ENCODE measurements at places on chromosomes 13 and 19.
A peak's percentile ranks its signal among the peaks of the same experiment; 100 is the strongest.

DNA sequence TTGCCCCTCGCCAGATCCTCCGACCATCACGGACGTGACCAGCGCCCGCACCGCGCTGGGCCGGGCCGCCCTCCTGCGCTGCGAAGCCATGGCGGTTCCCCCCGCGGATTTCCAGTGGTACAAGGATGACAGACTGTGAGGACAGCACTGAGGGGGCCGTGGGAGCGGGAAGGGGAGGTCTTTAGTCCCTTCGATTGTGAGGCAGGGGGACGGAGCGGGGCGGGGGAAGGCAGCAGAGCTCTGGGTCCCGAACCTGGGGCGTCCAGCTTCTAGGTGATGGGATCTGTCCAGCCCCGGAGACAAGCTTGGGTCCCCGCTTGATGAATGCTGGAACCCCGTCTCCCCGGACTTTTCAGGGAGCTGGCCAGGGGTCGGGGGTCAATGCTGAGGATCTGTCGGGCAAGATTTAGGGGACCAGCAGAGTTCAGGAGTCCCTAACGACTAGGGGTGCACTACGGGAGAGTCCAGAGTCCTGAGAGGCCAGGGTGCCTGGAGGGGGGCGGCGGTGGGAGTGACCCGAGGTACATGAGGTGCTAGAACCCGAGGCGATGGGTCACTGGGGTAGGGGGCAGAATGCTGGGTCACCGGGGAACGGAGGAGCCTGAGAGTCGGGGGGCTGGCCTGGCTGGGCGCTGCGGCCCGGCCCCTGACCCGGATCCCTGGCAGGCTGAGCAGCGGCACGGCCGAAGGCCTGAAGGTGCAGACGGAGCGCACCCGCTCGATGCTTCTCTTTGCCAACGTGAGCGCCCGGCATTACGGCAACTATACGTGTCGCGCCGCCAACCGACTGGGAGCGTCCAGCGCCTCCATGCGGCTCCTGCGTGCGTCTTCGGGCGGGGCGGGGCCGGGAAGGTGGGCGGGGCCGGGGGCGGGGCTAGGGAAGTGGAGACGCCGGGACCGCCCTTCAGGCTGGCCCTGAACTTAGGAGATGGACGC is 14.6 kb downstream of the VSIG10L start:
- DNase-seq: peak; percentile 77

DNA sequence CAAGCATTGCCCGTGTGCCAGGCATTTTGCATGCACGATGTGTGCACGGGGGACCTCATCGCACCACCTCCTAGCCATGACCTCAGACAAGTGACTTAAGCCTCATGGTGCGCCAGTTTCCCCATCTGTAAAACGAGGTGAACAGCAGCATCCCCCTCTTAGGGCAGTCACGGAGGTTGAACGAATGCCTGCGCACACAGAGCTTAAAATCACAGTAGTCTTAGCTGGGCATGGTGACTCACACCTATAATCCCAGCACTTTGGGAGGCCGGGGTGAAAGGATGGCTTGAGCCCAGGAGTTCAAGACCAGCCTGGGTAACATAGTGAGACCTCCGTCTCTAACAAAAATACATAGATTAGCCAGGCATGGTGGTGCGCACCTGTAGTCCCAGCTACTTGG is 48.6 kb downstream of the PIN1 start:
- no peak for DNase-seq

GRCh38 chr13:87057807-87058520 is 613.2 kb upstream of the SLITRK5 start:
- no peak for DNase-seq

GRCh38 chr13:28067491-28067890 is 32.9 kb downstream of the FLT3 start:
- DNase-seq: no peak

- no peak for DNase-seq
Measured at GRCh38 chr13:66574606-66575005, 655.5 kb downstream of the PCDH9 start.

DNA sequence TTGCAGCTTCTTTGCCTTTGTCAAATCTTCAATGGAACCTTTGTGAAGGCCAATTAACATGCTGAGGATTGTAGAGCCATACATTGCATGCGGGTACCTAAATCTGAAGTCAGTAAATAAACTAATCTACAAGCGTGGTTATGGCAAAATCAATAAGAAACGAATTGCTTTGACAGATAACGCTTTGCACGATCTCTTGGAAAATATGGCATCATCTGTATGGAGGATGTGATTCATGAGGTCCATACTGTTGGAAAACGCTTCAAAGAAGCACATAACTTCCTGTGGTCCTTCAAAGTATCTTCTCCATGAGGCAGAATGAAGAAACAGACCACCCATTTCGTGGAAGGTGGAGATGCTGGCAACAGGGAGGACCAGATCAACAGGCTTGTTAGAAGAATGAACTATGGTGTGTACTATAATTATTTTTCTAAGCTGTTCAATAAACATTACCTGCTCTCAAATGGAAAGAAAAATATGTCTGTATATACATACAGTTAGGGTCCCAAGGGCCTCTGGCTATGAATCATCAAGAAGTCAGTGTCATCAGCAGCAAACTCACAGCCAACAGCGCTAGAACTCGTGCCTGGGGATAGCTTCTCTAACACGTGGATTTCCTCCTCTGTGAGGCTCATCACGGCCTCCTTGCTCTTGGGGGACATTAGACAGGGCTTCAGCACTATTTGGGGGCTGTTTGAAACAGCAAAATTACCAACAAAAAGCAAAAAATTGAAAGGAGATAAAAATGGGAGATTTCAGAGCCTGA is 2.9 kb upstream of the CD70 start:
- DNase-seq: no peak

GRCh38 chr19:45509692-45510015 is 2.4 kb downstream of the VASP start:
- no peak for DNase-seq

- DNase-seq: no peak
Measured at GRCh38 chr13:33543089-33543459, 257.5 kb upstream of the STARD13 start.

GRCh38 chr13:45564133-45564776 is 51.3 kb downstream of the ERICH6B start:
- no peak for DNase-seq

DNA sequence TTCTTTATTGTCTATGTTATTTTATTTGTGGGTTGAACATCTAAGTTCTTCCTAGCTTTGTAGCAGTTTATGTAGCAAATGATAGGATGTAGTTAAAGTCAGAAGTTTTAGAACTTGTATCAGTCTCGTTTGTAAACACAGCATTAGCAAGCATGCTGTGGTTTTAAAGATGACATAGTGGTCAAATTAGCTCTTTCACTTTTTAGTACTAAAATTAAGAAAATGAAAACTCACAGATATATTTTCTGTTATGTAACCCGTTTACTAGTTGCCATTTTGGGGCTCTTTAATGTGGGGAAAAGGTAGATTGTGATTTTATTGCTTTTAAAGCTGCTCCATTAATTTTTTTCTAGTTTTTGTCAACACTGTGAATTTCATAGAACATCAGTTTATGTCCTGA is 216.5 kb downstream of the PCCA start:
- DNase-seq: no peak

DNA sequence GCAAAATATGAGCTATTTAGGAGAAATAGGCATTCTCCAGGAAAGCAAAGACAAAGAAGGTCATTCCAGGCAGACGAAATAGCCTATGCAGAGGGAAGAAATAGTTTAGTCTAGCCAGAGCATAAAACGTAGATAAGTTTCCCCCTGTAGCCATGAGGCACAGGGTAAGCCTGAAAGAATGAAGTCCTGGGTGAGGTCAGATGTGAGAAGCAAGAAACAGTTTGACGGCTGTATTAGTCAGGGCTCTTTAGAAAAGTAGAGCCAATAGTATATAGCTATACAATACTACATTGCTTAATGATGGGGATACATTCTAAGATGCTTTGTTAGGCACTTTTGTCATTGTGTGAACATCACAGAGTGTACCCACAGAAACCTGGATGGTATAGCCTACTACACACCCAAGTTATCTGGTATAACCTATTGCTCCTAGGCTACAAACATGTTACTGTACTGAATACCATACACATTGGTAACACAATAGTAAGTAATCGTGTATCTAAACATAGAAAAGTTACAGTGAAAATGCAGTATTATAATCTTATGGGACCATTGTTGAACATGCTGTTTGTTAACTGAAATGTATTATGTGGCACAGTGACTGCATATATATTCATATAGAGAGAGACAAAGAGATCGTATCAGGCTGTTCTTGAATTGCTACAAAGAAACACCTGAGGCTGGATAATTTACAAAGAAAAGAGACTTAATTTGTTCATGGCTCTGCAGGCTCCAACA is 59.3 kb upstream of the WDFY2 start:
- DNase-seq: no peak

- no peak for DNase-seq
Measured at GRCh38 chr13:24911133-24911908, 147.4 kb downstream of the RNF17 start.

DNA sequence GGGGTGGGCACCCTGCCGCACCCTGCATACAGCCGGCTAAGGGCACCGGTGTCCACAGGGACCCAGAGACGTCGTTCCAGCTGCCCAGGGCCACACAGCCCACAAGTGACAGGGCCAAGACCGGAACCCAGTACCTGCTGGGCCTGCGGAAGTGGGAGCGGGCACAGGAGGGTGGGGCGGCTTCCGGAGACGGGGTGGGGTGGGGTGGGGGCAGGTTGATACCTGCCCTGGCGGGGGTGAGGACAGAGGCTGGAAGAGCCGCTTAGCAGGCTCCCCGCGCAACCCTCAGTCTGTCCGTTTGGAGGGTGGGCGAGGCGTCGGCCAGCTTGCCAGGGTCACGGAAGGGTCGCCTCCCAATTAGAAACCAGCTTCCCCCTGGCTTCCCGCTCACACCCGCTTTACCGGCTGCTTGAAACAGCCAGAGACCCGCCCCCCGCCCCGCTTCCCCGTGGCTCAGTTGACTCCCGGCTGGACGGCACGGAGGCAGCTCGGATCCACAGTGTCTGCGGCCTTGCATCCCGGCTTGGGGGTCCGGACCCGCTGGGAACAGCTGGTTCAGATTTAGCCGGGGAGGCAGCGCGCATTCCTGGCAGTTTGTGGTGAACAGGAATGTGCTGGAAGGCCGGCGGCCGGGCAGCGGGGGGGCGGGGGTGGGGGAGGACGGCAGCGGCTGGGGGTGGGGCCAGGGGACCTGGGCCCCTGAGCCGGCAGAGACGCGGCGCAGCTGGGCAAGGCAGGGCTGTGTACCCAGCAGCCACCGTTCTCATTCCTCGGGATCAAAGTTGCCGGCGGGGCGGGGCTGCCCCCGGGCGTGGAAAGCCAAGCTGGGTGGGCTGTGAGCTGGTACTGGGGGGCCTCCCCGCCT is 1.9 kb downstream of the CNN2 start:
- peak; percentile 66 for DNase-seq

DNA sequence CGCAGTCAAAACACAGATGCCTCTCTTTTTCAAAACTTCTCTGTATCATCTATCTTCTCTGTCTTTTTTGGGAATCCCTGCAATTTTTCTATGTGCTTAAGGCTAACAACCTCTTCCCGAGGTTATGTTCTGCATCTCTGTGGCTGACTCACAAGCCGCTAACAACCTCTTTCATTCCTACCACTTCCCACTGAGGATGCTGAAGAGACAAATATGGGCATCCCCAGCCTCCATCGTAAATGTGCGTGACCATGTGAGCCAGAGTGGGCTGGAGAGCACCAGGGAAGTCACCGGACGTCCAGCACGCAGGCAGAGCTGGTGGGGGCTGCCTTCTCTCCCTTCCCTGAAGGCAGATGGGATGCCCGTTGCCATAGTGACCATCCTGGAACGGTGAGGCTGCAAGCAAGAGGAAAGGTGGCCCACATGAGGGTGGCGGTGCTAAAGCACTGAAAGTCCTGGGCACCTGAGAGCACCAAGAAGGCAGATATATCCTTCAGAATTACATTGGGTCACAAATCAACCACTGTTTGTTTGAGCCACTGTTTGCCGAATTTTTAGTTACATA is 122.8 kb downstream of the SHISA2 start:
- DNase-seq: no peak

DNA sequence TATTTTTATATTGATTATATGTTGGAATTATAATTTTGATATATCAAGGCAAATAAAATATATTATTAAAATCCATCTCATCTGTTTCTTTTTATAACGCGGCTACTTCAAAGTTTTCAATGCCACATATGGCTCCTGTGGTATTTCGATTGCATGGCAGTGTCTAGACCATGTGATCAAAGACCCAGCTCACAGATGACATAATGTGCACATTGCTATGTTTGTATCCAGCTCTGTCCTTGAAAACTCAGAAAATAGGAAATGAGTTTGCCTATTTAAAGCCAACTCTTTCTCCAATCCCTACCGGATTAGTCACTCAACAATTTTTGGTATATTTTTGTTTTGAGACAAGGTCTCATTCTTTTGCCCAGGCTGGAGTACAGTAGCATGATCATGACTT is 26.2 kb downstream of the TMTC4 start:
- DNase-seq: no peak

- DNase-seq: no peak
Measured at GRCh38 chr19:47725759-47726401, 12.7 kb downstream of the EHD2 start.

GRCh38 chr13:40776681-40777165 is 5.7 kb upstream of the MRPS31 start:
- DNase-seq: no peak

DNA sequence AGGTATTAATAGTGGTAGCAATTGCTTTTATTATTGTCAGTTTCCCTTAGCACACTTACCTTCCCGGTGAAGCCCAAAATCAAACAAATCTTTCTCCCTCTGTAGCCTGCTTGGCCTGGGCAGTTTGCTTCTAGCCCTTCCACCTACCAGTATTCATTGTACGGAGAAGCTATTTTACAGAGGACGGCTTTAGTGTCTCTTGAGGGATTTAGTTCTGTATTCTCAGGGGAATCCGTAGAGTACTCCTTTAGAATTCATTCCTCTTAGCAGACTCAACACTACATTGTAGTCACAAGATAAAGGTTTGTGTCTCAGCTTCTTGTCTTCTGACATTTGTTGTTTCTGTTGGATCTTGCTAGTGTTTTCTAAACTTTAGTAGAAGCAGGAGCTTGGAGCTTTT is 24.1 kb upstream of the WTIP start:
- no peak for DNase-seq

GRCh38 chr19:53055117-53055516 is 10.6 kb downstream of the ERVV-2 start:
- no peak for DNase-seq

DNA sequence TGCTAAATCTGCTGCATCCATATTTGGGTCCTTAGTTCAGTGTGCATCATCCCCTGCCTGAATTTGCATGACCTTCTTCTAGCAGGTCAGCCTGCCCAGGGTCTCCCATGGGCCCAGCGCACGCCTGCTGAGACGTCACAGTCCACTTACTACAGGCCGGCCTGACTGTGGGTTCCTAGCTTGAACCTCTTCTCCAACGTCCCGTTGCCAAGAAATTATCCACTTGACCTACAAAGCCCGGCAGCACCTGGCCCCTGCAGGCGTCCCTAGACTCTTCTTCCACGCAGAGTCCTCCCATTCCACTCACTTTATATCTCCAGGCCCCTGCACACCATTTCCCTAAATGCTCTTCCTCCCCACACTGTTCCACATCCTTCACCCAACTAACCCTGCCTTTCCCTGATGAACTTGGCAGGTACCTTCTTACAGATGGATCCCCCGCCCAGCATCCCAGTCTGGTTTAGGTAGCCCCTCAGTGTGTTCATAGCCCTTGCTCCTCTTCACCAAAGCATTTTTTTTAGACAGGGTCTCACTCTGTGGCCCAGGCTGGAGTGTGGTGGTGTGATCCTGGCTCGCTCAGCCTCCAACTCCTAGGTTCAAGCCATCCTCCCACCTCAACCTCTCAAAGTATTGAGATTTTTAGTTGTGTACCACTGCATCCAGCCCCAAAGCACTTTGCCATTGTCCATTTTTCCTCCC is 155.0 kb upstream of the SOX1 start:
- DNase-seq: no peak

- no peak for DNase-seq
Measured at GRCh38 chr19:13154911-13155471, 4.8 kb downstream of the IER2 start.

GRCh38 chr13:96025283-96025682 is 27.9 kb downstream of the UGGT2 start:
- no peak for DNase-seq
